ENCODE measurements at places on chromosomes 1 and 21. TPM values are rescaled to one million over a fixed set of nuclear protein-coding genes. Genes with fewer than 3 reads are reported as not detected.

The AIM2 gene
- total RNA-seq = 0.80 TPM

The OR2L5 gene
- not detected for total RNA-seq

The ZMYND12 gene
- 2.0 TPM for total RNA-seq

The KCNE1 gene
- 6.7 TPM for total RNA-seq

The NUDT17 gene
- total RNA-seq = 3.5 TPM

The FAM163A gene
- total RNA-seq = not detected

The HSD11B1 gene
- total RNA-seq = 9.3 TPM

The ADAM15 gene
- 72.5 TPM for total RNA-seq

The DISC1 gene
- 6.7 TPM for total RNA-seq

The BRINP3 gene
- total RNA-seq = 3.0 TPM

The ACTL8 gene
- total RNA-seq = 5.9 TPM

The OR2L8 gene
- total RNA-seq = not detected

The TMEM269 gene
- total RNA-seq = 0.62 TPM

The TNFRSF9 gene
- not detected for total RNA-seq

The MOV10 gene
- 47.0 TPM for total RNA-seq
